ENCODE measurements at places on chromosomes 7 and 10. TPM values are rescaled to one million over a fixed set of nuclear protein-coding genes. Genes with fewer than 3 reads are reported as not detected.

Gene PHKG1
- total RNA-seq: 1.7 TPM

Gene CDC14C
- total RNA-seq: not detected

Gene CASD1
- 54.4 TPM for total RNA-seq

Gene ELMO1
- total RNA-seq: 4.7 TPM

Gene FXYD4
- total RNA-seq: 0.98 TPM

Gene TLX1
- total RNA-seq: 0.21 TPM

Gene NEUROD6
- total RNA-seq: not detected

Gene IRF5
- total RNA-seq: 9.7 TPM

Gene CBX3
- total RNA-seq: 135 TPM

Gene KEL
- 0.77 TPM for total RNA-seq

Gene ABCB1
- total RNA-seq: 136 TPM

Gene NANOS1
- 0.74 TPM for total RNA-seq

Gene LRGUK
- 0.37 TPM for total RNA-seq
